Activated naive CD4-positive, alpha-beta T cell (primary cell): ENCODE measurements at places on chromosomes 7 and 10.

DNA sequence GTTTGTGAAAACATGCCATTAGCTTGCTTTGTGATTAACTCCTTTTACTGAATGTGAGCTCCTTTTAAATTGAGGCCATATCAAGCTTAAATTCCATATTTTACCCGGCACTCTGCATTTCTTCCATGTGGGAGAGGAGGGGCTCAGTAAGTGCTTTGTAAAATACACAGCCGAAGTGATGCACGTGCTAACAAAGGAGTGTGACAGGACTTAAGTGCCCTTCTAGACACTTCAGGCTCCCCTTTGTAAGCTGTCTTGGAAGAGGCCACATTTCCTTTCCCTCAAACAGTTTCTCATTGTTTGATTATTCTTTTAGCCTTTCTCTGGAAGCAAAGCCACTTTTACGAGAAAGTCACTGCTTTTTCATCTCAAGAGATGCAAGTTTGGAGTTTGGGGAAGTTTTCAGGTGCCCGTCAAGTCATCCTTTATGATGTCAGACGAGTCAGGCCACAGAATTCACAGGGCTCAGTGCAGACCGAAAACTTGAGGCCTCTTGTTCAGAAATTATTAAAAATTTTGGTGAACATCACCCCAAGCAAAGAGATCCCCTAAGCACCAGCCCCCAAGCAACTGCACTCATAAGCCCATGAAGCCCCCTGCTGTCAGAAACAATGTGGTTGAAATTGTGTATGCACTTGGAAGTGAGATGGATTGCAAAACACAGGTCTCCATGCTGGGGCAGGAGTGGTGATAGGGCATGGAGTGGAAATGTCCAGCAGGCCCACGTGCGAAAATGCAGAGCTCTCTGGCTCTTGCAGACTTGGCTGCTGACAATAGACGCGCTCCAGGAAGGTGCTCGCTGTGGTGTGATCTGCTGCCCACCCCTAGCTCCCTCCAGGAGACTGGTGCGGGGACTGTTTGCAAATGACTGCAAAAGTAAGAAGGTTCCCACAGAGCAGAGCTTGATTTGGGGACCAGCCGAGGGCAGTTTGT, 11.5 kb downstream of the IKZF1 start:
- no peak for DNase-seq

- no peak for DNase-seq
Observed at GRCh38 chr7:133234961-133235875, 17.7 kb upstream of the EXOC4 start.

DNA sequence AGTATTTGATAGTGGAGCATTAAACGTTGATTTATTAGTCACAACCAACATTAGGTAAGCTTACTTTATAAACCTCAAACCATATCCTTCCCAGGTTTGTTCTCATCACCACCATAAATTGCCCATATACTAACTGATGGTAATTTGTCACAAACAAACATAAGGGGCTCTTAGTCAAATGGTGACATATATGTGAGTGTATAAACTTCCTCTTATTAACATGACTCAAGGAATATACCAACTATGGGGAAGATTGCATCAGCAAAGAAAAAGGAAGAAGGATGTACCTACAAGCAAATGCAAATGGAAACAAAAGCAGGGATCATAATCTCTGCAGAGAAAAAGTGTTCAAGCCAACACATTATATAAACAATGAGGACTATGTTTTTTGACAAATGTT, 418.2 kb upstream of the AKR1E2 start:
- no peak for DNase-seq

GRCh38 chr7:106283831-106284713, 711 bp downstream of the NAMPT start:
- peak; percentile 51 for DNase-seq

DNA sequence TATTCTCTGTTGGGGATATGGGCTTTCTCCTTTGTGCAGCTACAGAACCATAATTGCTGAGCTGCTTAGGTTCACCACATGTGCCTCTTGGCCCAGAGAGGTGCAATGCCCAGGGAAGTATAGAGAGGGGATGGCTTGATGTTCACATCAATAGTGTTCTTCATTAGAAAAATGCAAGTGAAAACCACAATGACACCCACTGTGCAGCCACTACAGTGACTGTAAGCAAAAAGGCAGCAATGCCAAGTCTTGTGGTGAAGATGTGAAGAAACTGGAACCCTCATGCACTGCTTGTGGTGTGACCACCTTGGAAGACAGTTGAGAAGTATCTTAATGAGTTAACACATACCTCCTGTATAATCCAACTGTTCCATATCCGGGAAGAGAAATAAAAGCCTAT, 318.9 kb upstream of the ZMIZ1 start:
- DNase-seq, result no peak

GRCh38 chr10:37948210-37948609, 28.2 kb downstream of the ZNF25 start:
- DNase-seq, result no peak

GRCh38 chr10:76451911-76452310, 1020.5 kb downstream of the LRMDA start:
- DNase-seq, result no peak

GRCh38 chr7:6028563-6028962, 2.6 kb upstream of the ANKRD61 start:
- DNase-seq, result no peak

DNA sequence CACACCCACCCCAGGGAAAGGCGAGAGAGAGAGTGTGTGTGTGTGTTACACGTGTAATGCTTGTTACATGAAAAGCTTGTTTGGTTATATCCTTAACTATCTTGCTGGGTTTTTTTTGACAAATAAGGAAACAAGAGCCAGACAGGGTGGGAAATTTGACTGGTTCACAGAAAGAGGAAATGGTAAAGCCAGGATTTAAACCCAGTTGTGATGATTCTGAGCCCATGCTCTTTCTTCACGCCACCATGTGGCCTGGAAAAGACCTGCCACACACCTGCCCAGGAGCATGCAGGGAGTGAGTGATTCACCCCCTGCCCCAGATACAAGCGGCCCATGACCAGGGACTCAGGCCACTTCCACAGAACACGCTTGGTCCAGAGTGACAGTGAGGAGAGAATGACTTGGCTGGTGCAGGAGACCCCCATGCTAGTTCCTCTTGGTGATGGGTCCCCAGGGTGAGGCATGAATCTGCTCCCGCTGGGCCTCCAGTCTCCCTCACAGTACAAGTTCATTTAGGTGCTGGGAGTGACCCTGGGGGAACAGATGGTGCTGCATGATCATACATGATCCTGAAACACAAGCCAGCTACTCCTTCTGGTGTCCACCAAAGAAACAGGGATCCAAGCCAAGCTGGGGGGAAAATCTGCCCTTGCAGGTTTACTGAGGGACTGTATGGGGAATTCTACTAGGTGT, 21.0 kb upstream of the EIF5AL1 start:
- no peak for DNase-seq

- DNase-seq, result no peak
Observed at GRCh38 chr10:59505926-59506325, 143.6 kb upstream of the FAM13C start.

GRCh38 chr7:1851721-1852516, 181.8 kb downstream of the ELFN1 start:
- DNase-seq, result no peak

DNA sequence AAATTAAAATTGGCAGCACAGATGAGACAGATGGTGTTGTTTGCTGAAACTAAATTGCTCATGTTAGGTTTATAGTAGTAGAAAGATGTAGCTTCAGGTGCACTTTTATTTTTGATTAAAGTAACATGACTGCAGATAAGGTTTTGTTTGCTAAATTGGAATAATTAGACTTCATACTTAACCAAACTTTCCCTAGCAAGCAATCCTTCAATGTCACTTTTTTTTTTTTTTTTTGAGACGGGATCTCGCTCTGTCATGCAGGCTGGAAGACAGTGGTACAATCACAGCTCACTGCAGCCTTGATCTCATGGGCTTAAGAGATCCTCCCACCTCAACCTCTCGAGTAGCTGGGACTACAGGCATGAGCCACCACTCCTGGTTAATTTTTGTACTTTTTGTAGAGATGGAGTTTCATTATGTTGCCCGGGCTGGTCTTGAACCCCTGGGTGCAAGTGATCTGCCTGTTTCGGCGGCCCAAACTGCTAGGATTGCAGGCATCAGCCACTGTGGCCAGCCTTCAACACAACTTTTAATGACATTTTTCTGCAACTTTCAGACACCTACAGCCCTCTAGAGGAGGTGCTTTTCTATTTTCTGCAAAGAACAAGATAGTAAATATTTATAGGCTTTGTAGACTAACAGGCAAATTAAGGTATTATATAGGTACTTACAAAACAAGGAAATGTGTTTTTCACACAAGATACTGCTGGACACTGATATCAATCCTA, 84.8 kb upstream of the CCNY start:
- DNase-seq, result no peak

DNA sequence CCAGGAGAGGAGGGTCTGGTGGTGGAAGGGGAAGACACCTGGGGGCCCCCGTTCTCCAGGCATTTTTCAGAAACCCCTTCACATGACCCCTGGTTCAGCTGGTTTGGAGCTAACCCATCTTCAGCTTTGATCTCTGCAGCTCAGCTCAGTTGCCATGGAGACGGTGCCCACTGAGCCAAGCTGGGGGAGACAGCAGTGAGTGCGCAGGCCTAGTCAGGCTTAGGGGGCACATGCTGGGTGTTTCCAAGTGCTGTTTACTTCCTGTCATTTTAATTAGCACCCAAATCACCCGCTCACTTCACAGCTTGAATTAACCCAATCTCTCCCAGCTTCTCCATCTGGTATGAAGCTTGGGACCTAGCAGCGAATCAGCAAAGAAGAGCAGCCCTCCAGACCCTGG, 9.0 kb downstream of the SPOCK2 start:
- DNase-seq, result peak; percentile 34

- no peak for DNase-seq
Observed at GRCh38 chr7:111942450-111943081, 263.6 kb downstream of the DOCK4 start.

- no peak for DNase-seq
Observed at GRCh38 chr7:100983451-100984187, 14.3 kb downstream of the MUC12 start.

DNA sequence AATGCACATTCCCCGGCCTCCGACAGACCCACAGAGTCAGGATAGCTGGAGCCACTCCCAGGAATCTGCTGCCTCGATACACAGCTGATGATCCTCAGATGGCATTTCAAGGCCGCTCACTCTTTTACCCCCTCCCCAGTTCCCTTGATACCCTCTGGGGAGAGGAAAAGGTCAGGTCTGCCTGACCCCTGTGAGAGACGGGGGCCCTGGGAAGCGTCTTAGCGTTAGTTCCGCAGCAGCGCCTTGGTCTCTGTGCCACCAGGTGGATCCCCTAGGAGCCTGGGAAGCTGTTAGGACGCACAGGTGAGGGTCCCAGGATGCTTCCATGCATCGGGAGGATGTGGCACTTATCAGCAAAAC, 420.5 kb upstream of the FOXK1 start:
- no peak for DNase-seq

GRCh38 chr10:14528450-14528849, 197.7 kb upstream of the FRMD4A start:
- no peak for DNase-seq

GRCh38 chr10:3681642-3682554, 103.1 kb downstream of the KLF6 start:
- no peak for DNase-seq

DNA sequence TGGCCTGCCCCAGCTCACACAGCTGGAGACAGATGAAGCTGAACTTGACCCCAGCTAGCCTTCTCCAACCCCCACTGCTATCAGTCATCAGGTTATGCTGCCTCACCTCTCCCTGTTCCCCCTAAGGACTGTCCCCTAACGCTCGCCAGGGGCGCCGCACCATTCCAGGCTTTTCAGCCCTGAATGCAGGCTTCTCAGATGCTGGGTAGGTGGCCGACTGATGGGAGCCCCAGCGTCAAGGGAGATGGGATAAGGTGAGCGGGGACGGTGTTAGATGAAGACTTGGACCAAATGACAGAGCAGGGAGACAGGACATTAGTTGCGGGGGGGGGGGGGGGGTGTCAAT, 15.8 kb upstream of the OPALIN start:
- DNase-seq, result no peak

DNA sequence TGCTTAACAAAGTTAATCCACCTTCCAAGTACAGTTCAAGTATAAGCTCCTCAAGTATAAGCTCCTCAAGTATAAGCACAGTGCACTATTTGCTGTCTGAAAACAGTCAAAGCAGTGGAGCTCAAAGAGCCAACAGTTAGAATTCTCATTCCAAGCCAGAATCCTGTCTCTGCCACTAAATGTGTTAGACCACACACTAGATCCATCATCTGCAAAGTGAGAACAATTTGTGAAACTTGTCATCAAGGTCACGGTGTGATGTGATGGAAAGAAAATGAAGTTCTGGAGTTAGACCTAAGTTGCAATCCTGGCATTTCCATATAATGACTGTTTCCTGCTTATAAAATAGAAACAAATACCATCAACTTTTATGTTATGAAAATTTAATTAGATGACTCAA, 602.5 kb downstream of the TNS3 start:
- no peak for DNase-seq

- DNase-seq, result no peak
Observed at GRCh38 chr7:118041251-118041878, 142.6 kb upstream of the LSM8 start.

DNA sequence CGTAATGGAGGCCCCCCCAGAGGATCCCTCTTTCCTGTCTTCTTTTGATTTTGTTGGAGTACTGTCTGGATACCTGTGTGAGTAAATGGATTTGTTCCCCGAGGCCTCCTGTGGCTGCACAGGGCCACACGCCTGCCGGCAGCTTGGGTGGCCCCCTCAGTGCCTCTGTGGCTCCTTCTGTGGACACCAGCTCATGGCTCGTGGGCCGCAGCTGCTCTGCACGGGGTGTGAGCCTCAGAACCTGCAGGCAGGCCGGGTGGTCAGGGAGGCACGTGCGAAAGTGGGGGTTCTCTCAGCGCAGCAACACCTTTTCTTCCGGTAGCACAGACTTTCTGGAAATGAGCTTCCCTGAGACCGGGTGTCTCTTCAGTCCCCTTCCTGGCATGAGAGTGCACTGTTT, 70.3 kb downstream of the WDR37 start:
- no peak for DNase-seq

DNA sequence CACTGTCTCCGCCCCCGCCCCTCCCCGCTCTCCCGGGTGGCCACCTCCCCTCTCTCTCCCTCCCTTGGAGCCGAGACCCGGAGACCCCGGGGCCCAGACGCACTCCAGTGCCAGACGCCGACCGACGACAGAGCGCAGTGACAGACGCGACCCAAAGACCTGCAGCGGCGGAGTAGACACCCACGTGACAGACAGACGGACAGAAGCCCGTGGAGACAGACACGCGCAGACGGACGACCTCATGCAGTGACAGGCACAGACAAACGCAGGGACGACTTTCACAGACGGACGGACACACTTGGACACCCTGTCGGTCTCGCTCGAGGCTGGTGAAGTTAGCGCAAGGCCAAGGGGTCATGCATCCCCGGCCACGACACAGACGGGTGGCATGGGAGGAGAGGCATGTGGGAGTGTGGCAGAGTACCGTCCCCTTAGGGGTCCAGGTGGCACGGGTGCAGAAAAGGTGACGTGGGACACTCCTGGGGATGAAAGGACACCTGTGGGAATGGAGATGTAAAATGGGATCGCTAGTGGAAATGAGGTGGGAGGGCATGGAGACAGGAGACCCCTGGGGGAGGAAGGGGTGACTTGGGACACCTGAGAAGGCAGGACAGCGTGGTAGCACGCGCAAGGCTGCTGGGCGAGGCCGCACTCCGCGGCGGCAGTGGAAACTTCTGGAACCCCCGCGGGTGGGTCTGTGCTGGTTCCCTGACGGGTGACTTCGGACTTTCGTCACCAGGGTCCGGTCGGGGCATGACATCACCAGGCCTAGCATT, 456 bp upstream of the ACHE start:
- DNase-seq, result no peak
